ENCODE measurements at places on chromosomes 2 and 18.

DNA sequence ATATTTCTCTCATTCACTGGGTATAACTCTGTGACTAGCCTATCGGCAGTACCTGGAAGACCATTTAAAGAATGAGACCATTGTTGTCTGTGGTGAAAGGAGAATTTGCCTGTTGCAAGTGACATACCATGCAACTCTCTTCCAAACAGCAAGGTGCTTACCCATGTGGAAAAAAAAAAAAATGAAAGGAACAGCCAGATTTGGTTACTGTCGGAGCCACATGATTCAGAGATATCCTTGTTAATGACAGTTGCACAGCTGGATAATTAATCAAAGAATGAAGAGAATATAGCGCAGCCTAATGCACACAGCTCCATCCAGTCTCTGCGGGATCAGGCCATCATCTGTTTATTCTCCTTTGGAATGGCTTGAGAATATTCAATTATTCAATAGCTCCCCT is 141.8 kb downstream of the HRH4 start:
- no peak for DNase-seq

DNA sequence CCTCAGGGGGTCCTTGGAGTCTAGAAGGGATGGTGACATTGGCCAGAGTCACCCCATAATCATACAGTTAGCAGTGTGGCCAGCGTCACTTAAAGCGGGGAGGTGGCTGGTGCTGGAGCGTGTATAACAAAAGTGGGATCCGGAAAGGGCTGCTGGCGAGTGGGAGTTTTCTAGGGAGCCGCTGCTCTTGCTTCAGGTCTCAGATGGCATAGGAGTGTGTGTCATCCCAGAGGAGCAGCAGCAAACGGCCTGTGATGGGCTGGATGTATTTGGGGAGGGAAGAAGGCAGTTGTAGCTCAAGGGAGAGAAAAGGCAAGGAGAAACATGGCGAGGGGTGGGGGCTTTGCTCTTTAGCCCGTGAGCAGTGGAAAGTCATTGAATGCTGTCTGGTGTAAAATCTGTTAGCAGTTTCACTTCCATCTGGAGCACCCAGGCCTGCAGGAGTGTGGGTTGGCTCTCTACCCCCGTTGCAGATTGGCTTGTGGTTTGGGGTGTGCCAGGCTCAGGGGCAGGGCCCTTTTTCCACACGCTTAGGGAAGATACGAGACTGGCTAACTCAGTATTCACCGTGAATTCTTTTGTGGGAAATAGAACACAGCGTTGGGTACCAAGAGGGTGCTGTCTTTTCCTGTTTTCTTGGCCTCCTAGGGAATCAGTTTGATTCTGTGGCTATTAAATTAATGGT is 120.5 kb downstream of the AGAP1 start:
- no peak for DNase-seq

DNA sequence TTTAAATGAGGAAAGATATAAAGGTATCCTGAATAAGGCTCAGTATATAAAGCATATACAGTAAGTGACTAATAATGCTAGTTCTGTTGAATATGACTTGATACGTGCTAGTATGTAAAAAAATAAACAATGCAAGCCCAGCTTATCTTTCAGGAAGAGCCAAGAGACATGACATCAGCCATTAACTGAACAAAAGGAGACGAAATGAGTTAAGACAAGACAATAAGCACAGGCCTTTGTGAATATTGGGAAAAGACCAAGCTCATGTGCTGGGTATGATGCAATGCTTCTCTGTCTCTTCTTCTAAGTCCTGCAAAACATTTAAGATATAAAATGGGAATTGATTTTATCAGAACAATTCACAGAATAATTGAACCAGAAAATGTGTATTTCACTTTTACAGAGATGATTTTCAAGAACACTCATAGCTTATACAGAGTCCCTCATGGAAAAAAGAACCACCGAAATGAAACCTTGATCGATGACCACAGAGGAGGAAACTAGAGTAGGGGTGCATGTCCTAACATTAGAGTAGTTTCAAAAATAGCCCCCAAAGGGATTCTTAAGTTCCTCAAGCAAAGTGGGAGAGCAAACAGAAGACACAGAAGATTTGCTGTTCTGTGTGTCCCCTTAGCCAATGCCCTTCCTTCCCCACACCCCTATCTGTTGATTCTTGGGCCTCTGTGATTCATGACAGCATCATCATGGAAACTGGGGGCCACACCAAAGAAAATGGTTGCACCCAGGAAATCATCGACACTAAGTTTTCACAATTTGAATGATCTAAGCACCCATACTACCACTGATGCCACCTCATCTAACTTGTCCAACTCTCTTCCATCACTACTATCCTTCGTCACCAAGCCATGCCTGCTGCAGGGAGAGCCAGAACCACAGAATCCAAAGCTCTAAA is 68.0 kb upstream of the CRIM1 start:
- DNase-seq: no peak

GRCh38 chr2:232581725-232582124 is 31.2 kb downstream of the EIF4E2 start:
- no peak for DNase-seq

DNA sequence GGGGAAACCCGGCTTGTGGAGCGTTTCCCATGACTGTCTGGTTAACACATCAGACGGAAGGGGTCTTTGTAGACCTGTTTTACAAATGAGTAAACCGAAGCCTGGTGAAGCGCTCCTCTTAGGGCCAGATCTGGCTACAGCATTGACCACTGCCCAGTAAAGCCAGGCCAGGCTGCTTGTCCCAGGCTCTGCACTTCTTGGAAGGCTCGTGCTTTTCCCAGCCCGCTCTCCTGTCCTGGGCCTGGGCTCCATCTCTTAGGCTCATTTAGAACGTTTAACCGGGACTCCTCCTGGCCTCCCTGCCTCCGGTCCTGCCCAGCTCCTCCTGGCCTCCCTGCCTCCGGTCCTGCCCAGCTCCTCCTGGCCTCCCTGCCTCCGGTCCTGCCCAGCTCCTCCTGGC is 4.8 kb downstream of the GPC1 start:
- DNase-seq: no peak

DNA sequence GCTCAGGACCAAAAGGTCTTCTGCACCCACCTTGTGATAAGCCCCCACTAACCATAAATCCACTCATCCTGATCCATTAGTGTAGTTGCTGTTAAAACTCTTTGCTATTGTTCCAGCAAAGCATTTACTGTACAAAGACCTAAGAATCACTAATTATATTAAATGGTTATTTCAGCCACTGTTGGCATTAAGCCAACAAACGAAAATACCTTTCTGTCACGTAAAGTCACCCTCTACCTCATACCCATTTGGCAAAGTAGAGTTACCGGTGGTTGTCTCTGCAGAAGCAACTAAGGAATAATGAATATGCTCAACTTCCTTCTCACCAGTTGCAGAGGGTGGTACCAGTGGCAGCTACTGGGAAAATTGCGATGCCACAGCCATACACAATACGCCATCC is 224.5 kb downstream of the SP3 start:
- DNase-seq: no peak

- peak; percentile 99 for DNase-seq
These were observed 10.4 kb upstream of the EVA1A start for GRCh38 chr2:75570948-75571729.

DNA sequence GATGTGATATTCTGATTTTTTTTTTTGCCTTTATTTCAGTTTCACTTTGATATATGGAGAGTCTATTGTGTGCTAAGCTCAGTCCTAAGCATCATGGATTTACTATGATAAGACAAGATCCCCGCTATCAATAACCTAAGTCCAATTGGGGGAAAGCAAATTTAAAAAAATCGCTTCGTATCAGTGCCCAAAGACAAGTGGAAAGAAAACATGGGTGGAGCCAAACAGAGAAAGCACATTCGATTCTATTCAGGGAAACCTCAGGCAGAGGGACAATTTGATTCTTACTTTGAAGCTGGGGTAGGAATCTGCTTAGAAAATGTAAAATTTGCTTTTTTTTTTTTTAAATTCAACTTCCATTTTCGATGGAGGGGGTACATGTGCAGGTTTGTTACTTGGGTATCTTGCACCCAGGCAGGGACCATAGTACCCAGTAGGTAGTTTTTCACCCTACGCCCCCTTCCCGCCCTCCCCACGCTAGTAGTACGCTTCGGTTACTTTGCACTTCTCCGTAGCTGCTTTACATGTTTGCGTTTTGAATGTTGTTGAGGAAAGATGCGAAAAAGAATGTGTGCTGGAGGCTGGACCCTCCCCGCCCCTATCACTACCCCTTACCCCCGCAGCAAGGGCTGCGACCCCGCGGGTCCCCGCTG is 12.4 kb downstream of the KIF5C start:
- DNase-seq: no peak

GRCh38 chr2:26621469-26622199 is 19.5 kb downstream of the CIB4 start:
- DNase-seq: no peak

- DNase-seq: no peak
These were observed 54.0 kb downstream of the EMILIN2 start for GRCh38 chr18:2900684-2901422.

DNA sequence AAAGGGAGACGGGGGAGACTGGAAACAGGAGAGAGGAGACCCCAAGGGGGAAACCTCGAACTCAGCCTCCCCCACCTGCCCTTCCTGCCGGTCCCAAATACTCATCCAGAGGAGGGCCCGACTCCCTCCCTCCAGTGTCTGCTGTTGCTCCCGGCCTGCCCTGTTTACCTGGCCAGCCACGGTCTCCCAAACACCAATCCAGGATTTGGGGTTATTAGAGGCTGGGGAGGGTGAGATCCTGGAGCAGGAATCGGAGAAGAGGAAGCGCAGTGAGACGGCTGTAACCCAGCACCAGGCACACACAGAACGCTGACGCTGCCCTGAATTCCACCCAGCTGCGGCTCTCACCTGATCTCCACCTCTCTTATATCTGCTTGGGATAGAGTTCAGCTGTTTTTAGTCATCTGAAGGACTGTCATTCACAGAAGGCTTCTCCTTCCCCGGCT is 213.0 kb downstream of the TNS1 start:
- no peak for DNase-seq

GRCh38 chr2:220887271-220887870 is 684.7 kb downstream of the EPHA4 start:
- DNase-seq: peak; percentile 4

GRCh38 chr2:125397535-125398251 is 1258.3 kb upstream of the GYPC start:
- DNase-seq: no peak

DNA sequence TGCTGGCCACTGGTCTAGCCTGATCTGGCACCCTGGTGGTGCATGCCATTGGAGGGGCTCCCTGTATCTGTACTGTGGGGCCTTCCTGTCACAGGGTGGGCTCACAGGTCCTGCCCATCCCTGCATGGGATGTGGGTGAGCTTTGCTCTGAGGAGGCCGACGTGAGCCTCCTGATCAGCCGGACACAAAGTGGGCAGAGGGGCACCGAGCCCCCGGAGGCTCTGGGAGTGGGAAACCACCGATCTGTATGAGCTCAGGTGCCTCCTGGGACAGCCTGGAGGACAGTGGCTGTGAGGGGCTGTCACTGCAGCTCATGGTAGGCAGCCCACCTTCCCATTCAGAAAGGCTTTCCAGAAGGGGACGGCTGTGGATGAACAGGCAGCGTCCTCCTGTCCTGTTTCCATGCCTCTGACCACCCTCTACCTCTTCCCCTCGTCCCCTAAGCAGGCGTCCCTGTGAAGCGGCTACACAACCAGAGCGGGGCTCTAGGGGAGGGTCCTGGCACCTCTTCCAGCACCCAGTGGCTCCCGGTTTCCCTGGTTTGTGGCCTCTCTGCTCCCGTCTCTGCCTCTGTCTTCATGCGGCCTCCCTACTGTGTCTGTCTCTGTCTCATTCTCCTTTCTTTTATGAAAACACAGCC is 112.5 kb upstream of the OTOS start:
- DNase-seq: no peak

DNA sequence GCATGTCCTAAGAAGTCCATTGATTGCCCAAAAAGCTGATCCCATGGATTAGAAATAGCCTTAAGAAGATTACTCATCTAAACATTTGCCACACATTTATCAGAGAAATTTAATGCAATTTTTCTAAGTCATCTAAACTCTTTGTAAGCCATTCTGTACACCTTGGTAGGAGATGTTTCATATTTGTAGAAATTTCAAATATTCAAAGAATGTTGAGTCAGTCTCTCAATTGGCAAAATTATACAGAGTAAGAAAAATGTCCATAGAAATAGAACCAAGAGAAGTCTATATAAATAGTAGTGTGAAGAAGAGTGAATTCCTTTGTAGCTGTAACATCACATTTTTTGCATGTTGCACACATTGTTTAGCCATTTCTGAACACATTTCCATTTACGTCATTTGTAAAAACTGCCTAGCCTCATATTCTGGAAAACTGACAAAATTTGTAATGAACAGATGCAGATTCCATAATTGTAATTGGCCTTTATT is 128.6 kb downstream of the MSTN start:
- peak; percentile 51 for DNase-seq

- no peak for DNase-seq
These were observed 49.7 kb downstream of the APOB start for GRCh38 chr2:20994130-20994529.
